Right lung (tissue), 10 donors: ENCODE measurements at places on chromosomes 1 and 21. TPM values are rescaled to one million over a fixed set of nuclear protein-coding genes. Genes with fewer than 3 reads are reported as not detected.

The MROH9 gene
- polyA plus RNA-seq = 1.2 TPM

The CHIA gene
- polyA plus RNA-seq = 0.65 TPM

The ELF3 gene
- polyA plus RNA-seq = 93.2 TPM

The SLFNL1 gene
- polyA plus RNA-seq = 1.9 TPM

The TMCO4 gene
- 17.2 TPM for polyA plus RNA-seq

The OR2L5 gene
- polyA plus RNA-seq = not detected

The CYP4Z1 gene
- polyA plus RNA-seq = 0.55 TPM

The PIK3CD gene
- polyA plus RNA-seq = 6.1 TPM
